Colonic mucosa (tissue), 4 donors: ENCODE measurements at places on chromosomes 3 and 15. TPM values are rescaled to one million over a fixed set of nuclear protein-coding genes. Genes with fewer than 3 reads are reported as not detected.

- no peaks in the 10 kb centered on the region for H3K4me1 ChIP-seq
- H3K27me3 ChIP-seq, result no peaks in the 10 kb centered on the region
- no peak for DNase-seq
- H3K27ac ChIP-seq, result no peak overlapping the region
- no peaks in the 10 kb centered on the region for H3K36me3 ChIP-seq
- H3K4me3 ChIP-seq, result no peak overlapping the region
Observed at GRCh38 chr3:112813723-112814171, 32.9 kb downstream of the CD200R1L start.

DNA sequence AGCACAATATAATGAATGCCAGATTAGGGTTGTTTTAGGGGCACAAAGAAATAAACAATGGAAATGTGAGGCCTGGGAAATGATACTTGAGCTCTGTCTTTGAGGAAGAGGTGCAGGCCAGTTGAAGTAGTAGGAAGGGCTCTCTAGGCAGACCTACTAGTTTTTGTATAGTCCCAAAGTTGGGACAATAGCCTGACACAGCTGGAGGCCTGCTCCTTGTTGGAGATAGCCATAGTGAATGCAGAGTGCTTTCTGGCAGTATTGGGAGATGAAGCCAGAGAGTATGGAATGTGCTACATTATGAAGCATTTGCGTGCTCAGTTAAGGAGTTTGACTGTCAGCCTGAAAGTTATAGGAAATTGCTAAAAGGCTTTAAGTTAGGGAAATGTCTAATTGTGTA lies 251.2 kb upstream of the ZPLD1 start:
- no peaks in the 10 kb centered on the region for H3K36me3 ChIP-seq
- DNase-seq, result no peak
- no peaks in the 10 kb centered on the region for H3K27me3 ChIP-seq
- H3K4me1 ChIP-seq, result peaks cover 3% of the 10 kb centered on the region
- H3K27ac ChIP-seq, result no peak overlapping the region

- H3K27me3 ChIP-seq, result no peaks in the 10 kb centered on the region
- no peak for DNase-seq
- H3K36me3 ChIP-seq, result no peaks in the 10 kb centered on the region
- H3K4me3 ChIP-seq, result no peak overlapping the region
- peaks cover 3% of the 10 kb centered on the region for H3K4me1 ChIP-seq
Observed at GRCh38 chr3:184791171-184791570, 20.8 kb upstream of the VPS8 start.

- peaks cover 31% of the 10 kb centered on the region for H3K4me1 ChIP-seq
- H3K27ac ChIP-seq, result peak overlapping the region; percentile 79
- DNase-seq, result peak; percentile 88
- no peaks in the 10 kb centered on the region for H3K27me3 ChIP-seq
- H3K4me3 ChIP-seq, result no peak overlapping the region
Observed at GRCh38 chr3:172516318-172517214, 6.7 kb downstream of the TNFSF10 start.

- H3K4me1 ChIP-seq, result peaks cover 8% of the 10 kb centered on the region
- DNase-seq, result no peak
- no peaks in the 10 kb centered on the region for H3K27me3 ChIP-seq
- H3K4me3 ChIP-seq, result no peak overlapping the region
Observed at GRCh38 chr15:65081758-65082157, 5.2 kb downstream of the KBTBD13 start.

ZNF80 gene
- not detected for total RNA-seq

DNA sequence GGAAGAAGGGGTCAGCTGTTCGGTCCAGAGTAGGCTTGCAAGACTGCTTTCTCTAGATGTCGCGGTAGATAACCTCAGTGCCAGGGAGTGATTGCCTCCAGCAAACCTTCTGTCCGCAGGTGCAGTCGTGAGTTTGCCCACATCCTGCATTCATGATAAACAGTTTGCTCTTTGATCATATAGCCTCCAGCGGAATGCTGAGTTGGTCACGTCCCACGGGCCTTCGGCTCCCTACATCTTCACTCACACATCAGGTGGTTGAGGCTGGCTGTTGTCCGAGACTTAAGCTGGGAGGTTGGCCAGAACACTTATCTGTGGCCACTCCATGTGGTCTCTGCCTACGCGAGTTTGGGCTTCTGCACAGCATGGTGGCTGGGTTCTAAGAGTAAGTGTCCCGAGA lies 62.1 kb upstream of the NR2C2 start:
- H3K27ac ChIP-seq, result no peak overlapping the region
- no peaks in the 10 kb centered on the region for H3K36me3 ChIP-seq
- H3K4me3 ChIP-seq, result no peak overlapping the region
- no peaks in the 10 kb centered on the region for H3K4me1 ChIP-seq
- no peak for DNase-seq

DNA sequence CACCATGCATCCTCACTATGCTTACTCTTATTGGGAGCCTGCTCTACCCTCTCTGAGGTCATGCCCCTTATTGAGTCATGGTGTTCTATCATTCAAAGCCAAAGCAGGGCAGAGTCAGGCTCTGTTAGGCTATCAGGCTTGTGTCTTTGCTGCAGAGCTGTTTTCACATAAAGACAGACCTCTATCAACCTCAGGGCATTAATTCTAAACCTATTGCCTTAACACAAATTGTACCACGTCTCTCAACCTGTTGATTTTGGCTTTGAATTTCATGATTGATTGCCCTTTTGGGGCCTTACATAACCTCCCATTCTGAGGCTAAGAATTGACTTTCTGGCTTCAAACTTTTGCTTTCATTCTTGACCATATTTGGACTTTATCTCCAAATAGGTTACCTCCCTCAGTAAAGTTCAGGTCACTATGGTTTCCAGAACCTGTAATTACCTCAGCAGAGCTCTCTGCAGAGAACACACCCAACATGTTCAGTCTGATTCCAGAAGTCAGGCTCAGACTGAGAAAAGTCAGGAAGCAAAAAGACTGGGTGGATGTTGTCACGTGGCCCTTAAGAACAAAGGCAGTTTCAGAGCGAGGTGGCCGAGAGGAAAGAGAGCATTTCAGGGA lies 221.4 kb upstream of the NANOGP8 start:
- peaks cover 4% of the 10 kb centered on the region for H3K4me1 ChIP-seq
- no peaks in the 10 kb centered on the region for H3K27me3 ChIP-seq
- peak; percentile 73 for DNase-seq
- H3K36me3 ChIP-seq, result no peaks in the 10 kb centered on the region

DNA sequence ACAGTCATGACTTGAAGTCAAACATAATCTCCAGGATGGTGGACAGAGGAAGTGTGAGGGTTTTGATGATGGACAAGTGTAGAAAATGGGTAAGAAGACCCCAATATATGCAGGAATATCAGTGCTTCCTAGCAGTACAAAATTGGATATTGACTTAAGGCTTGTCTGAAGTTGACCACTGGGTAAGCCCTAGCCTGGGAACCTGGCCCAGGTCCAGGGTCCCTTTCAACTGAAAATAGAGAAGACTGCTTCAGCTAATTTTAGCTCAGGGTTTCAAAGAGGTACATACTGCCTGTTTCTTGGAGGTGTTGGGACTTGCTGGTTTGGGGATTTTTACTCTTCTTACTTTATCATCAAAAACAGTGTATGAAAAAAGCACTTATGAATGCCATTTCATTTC lies 4.7 kb downstream of the NR1D2 start:
- no peak overlapping the region for H3K4me3 ChIP-seq
- peak overlapping the region; percentile 19 for H3K27ac ChIP-seq
- H3K4me1 ChIP-seq, result peaks cover 5% of the 10 kb centered on the region

GRCh38 chr3:194906970-194907629 lies 221.4 kb downstream of the FAM43A start:
- no peaks in the 10 kb centered on the region for H3K4me1 ChIP-seq
- H3K27me3 ChIP-seq, result no peaks in the 10 kb centered on the region
- no peak for DNase-seq
- H3K4me3 ChIP-seq, result no peak overlapping the region
- H3K27ac ChIP-seq, result no peak overlapping the region
- H3K36me3 ChIP-seq, result no peaks in the 10 kb centered on the region

TLR9 gene
- 0.27 TPM for total RNA-seq

DNA sequence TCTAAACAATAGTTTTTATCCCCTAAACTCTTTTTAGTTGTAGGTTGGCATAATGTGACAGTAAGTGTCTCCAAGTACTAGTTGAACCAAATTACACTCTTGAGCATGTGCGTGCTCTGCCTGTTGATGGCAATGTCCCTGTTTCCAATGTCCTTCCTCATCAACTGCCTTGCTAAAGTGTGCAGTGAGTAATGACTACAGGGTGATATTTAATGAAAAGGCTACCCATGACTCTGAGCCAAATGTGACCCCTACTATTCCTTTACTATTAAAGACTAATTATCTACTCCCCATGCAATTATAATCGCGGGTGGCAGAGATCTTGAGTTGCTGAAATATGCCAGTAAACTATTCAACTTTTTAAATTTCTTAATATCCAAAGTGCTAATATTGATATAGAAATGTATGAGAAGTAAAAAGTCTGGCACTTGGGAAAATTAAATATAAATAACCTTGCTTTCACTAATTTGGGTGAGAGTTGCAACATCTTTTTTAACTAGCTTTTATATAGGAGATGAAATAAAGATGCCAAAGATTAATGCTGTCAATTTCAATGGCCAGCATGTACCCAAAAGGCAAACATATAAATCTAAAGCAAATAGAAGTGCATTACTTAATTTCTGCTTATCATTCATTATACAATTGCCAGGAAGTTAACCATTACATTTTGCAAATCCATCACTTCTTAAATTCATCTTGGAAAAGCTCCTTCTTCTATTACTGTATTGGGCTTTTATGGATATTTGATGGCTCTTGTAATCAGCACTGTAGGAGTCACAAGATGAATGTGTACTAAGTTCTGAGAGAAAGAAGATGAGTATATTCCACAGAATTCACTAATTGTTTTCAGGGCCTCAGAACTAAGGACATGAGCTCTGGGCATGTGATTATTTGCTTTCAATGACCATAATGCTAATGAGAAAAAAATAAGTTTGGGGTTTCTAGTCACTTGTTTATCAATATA lies 518.2 kb upstream of the NAALADL2 start:
- no peaks in the 10 kb centered on the region for H3K4me1 ChIP-seq
- no peak overlapping the region for H3K4me3 ChIP-seq

GRCh38 chr15:87874896-87875711 lies 381.4 kb downstream of the NTRK3 start:
- H3K27me3 ChIP-seq, result no peaks in the 10 kb centered on the region
- H3K4me3 ChIP-seq, result no peak overlapping the region
- DNase-seq, result no peak
- H3K27ac ChIP-seq, result no peak overlapping the region

PLA2G4D gene
- 0.27 TPM for total RNA-seq

CX3CR1 gene
- 0.57 TPM for total RNA-seq

DNA sequence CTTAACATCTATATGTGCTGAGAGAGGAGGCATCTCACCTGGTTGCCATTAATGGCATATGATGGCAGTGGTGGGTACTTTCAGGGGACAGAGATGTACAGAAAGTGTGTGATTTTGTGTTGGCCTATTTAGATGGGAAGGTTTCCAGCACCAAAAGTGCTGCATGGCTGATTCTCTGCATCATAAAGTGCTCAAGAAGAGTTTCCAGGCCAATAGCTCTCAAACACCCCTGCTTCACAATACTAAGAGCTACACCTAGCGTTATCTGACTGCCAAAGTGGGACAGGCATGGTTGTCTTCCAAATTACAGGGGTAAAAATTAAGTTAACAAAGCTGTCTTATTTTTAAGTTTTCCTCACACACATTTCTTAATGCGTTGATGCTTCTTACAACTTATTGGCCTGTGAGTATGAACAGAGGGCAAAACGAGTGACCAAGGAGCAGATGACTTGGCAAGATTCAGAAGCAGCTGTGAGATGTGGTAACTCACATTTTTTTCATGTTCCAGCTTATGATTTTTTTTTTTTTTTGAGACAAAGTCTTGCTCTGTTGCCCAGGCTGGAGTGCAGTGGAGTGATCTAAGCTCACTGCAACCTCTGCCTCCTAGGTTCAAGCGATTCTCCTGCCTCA lies 41.4 kb upstream of the VEPH1 start:
- H3K27me3 ChIP-seq, result no peaks in the 10 kb centered on the region
- no peaks in the 10 kb centered on the region for H3K4me1 ChIP-seq
- no peaks in the 10 kb centered on the region for H3K36me3 ChIP-seq
- H3K4me3 ChIP-seq, result no peak overlapping the region

- no peak overlapping the region for H3K27ac ChIP-seq
- DNase-seq, result no peak
- H3K4me1 ChIP-seq, result no peaks in the 10 kb centered on the region
- H3K36me3 ChIP-seq, result no peaks in the 10 kb centered on the region
- no peak overlapping the region for H3K4me3 ChIP-seq
Observed at GRCh38 chr3:10703875-10704274, 112.2 kb upstream of the SLC6A11 start.

DNA sequence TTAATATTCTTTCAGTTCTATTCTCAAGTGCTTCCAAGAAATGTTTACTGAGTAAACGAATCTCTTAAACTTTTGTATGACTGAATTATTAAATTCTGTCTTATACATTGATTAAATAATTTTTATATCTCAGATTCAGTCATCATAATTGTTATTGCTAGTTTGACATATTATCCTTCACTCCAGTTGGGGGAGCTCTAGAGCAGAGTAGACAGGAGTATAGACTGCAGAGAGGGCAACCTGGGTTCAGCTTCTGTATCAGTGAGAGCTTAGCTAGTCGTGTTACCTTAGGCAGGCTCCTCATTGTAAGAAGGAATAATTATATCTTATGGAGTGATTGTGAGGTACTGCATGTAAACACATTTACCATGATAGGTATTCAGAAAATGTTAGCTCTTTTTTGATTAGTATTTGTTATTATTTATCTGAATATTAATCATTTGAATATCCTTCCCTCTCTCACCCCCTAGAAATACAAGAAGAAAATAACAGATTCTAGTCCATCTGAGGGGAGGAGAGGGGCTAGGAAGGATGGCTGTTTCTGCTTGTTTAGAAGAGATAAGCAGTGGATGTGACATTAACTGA lies 31.0 kb upstream of the ZCWPW2 start:
- no peaks in the 10 kb centered on the region for H3K27me3 ChIP-seq
- peak; percentile 28 for DNase-seq
- no peak overlapping the region for H3K27ac ChIP-seq
- no peaks in the 10 kb centered on the region for H3K4me1 ChIP-seq
- H3K36me3 ChIP-seq, result no peaks in the 10 kb centered on the region
- H3K4me3 ChIP-seq, result no peak overlapping the region

- H3K4me3 ChIP-seq, result no peak overlapping the region
- no peaks in the 10 kb centered on the region for H3K27me3 ChIP-seq
- no peaks in the 10 kb centered on the region for H3K4me1 ChIP-seq
- H3K36me3 ChIP-seq, result no peaks in the 10 kb centered on the region
Observed at GRCh38 chr3:9266716-9267115, 17.3 kb upstream of the SRGAP3 start.

- no peak overlapping the region for H3K4me3 ChIP-seq
- H3K36me3 ChIP-seq, result no peaks in the 10 kb centered on the region
- H3K27ac ChIP-seq, result no peak overlapping the region
- no peak for DNase-seq
- H3K4me1 ChIP-seq, result no peaks in the 10 kb centered on the region
Observed at GRCh38 chr3:50807266-50807665, 132.5 kb downstream of the DOCK3 start.

GRCh38 chr3:56781762-56782161 lies 20.0 kb downstream of the ARHGEF3 start:
- H3K4me3 ChIP-seq, result no peak overlapping the region
- peaks cover 28% of the 10 kb centered on the region for H3K4me1 ChIP-seq
- H3K36me3 ChIP-seq, result no peaks in the 10 kb centered on the region
- DNase-seq, result no peak

GRCh38 chr15:44716983-44717602 lies 5.8 kb downstream of the B2M start:
- no peak for DNase-seq
- peaks cover 11% of the 10 kb centered on the region for H3K4me1 ChIP-seq
- peaks cover 35% of the 10 kb centered on the region for H3K36me3 ChIP-seq
- H3K27me3 ChIP-seq, result no peaks in the 10 kb centered on the region
- H3K27ac ChIP-seq, result no peak overlapping the region
- no peak overlapping the region for H3K4me3 ChIP-seq

FBN1 gene
- 6.6 TPM for total RNA-seq
